ENCODE measurements at places on chromosomes 6 and 20. TPM values are rescaled to one million over a fixed set of nuclear protein-coding genes. Genes with fewer than 3 reads are reported as not detected.

Gene GABRR2
- total RNA-seq, result not detected

GRCh38 chr20:5189917-5190316 lies 63.1 kb downstream of the CDS2 start:
- no peak overlapping the region for H3K27ac ChIP-seq
- no peaks in the 10 kb centered on the region for H3K36me3 ChIP-seq
- DNase-seq, result no peak
- peaks cover 10% of the 10 kb centered on the region for H3K4me1 ChIP-seq
- H3K4me3 ChIP-seq, result no peak overlapping the region
- H3K27me3 ChIP-seq, result no peaks in the 10 kb centered on the region

Gene RBPJL
- total RNA-seq, result not detected

Gene CTAGE9
- not detected for total RNA-seq
